Activated T-cell treated with anti-CD3 and anti-CD28 coated beads for 24 hours (primary cell): ENCODE measurements at places on chromosomes 1 and 21.

DNA sequence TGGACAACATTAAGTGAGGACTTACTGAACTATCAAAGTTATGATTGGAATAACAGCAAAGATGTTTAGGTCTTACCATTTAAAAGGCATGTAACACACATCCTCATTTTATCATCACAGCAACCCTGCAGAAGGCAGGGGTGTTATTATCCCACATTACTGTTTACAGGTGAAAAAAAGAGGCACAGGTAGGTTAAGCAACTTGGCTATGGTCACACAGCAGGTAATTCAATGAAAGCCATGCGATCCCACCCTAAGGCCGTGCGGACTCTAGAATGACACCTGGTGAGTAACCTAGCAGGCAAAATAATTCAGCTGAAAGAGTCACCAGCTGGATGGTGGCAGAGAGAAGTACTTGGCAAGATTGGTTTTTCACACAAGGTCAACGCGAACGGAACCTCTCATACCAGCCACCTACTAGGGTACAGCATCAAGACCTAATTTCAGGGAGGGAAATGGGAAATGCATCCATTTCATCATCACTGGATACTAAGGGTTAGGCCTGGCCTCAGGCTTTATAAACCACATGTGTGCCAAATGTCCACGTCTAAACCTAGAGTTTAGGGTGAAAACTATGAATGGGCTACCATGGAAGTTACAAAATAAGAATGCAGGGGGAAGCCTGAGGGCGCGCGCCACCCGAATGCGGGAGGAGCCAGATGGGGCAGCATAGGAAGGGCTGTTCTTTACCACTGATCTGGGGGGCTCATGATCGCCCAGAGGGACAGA lies 85.3 kb downstream of the SLC66A1 start:
- DNase-seq = no peak

- DNase-seq = no peak
Observed at GRCh38 chr1:19616489-19616888, 27.6 kb upstream of the NBL1 start.

- no peak for DNase-seq
Observed at GRCh38 chr1:176785791-176786190, 322.8 kb downstream of the PAPPA2 start.

DNA sequence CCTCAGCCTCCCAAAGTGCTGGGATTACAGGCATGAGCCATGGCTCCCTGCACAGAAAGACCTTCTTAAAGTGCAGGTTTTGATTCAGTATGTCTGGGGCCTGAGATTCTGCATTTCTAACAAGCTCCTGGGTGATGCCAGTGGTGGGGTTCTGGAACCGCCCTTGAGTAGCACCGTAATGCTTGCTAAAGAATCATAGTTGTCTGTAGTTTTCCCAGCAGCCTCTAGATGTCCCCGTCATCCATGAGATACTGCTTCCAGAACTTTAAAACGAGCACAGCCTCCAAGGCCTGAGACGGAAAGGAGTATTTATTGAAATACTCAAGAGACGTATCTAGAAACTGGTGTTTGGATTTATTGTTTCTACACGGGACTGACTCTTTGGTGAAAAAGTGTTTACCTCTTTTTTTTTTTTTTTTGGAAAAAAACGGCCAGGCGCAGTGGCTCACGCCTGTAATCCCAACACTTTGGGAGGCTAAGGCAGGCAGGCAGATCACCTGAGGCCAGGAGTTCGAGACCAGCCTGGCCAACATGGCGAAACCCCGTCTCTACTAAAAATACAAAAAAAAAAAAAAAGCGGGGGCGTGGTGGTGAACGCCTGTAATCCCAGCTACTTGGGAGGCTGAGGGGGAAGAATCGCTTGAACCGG lies 2.6 kb upstream of the TOR3A start:
- DNase-seq = peak; percentile 33

GRCh38 chr1:26694638-26695355 lies 1.0 kb upstream of the ARID1A start:
- no peak for DNase-seq

GRCh38 chr1:234515821-234516241 lies 36.9 kb upstream of the TARBP1 start:
- no peak for DNase-seq

DNA sequence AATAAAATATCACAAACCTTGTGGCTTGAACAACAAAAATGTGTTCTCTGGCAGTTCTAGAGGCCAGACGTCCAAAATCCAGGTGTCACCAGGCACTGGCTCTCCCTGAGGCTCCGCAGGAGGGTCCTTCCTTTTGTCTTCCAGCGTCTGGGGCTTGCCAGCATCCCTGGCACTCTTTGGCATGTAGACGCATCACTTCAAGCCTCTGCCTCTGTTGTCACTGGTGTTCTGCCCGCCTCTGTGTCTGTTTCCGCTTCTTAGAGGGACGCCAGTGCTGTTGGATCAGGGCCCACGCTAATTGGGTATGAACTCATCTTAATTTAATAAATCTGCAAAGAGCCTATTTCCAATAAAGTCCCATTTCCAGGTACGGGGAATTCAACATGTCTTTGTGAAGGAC lies 273.7 kb upstream of the C1orf174 start:
- DNase-seq = no peak
